ENCODE measurements at places on chromosomes 7 and 10.

- no peak for DNase-seq
Observed at GRCh38 chr7:22660293-22660692, 66.7 kb upstream of the IL6 start.

GRCh38 chr7:27802999-27803398, 63.0 kb downstream of the TAX1BP1 start:
- peak; percentile 8 for DNase-seq

DNA sequence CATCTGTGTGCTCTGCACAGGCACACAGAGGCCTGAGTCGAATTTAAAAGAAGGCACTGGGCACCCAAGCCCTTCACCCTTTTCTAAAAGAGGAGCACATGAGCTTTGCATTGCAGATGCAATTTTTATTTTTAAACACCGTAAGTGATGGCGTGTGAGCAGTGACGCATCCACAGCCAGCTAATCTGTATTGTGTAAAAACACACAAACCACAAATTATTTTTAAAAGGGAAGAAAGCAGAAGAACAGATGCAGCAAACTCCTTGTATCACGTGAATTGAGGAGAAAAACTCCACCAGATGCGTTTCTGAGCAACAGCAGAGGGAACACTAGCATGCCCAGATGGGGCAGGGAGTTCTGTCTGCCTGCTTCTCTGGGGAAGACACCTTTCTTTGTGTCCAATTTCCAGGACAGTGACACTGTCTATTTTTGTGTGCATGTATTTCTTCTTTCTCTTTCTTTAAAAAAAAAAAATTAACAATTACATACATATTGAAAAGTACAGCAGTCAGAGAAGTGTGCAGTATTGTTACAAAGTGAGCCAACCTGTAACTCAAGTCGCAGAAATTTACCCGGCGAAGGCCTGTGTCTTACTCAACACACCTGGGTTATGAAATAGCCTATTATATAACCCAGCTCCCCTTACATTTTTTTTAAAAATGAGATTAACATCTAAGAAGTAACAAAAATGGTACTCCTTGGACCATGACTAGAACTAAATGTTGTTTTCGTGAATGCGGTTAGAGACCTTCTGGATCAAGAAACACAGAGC, 39.2 kb downstream of the EEPD1 start:
- peak; percentile 87 for DNase-seq

DNA sequence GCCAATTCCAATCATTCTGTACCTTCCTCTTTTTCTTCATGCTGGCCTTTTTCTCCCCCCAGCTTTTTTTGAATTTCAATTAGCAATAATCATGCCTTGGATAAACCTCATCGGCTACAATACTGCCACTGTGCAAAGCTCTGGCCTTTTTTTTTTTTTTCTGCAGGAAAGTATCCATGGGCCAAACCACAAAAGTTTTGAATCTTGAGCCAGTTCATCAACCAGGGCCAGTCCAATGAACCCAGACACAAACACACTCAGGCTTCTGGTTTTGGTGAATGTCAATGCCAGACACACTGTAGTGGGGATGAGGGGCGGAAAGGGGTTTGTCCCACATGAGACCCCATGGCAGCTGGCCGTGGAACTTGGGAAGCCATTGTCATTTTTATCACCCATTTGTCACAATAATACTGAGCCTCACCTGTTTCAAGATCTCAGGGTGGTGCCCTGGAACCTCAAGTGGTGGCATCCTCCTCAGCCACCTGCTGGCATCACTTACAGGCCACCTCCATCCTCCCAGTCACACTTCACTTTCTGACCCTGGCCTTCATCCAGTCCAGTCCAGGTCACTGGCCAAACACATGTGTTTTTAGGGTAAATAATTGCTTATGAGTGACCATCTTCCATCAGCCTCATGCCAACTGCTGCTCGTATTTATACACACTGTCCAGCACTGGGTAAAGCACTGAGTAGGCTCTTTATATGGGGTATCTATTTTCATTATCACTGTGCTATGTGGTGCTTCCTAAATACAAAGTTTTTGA, 40.8 kb upstream of the TSPAN33 start:
- no peak for DNase-seq

- DNase-seq = no peak
Observed at GRCh38 chr7:28142650-28143049, 37.9 kb downstream of the JAZF1 start.

DNA sequence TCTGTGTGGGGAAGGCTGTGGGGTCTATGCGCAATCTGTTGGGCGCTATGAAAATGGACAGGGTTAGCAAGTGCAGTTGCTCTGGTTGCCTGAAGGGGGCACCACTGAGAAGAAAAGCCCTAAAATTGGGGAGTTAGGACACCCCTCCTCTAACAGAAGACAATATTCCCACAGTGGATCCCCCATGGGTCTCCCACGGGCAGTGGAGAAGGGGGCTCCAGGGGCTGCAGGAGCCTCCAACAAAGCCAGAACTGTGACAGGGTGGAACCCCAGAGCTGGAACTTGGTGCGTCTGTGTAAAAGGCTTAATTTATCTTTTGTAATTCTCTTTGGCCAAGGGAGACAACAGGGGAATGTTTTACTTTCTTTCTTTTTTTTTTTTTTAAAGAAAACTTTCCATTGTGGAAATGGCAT, 12.5 kb upstream of the COL13A1 start:
- DNase-seq = no peak

Data from fibroblast of skin of right biceps (primary cell).